ENCODE measurements at places on chromosomes 4 and X. TPM values are rescaled to one million over a fixed set of nuclear protein-coding genes. Genes with fewer than 3 reads are reported as not detected.

The GABRB1 gene
- total RNA-seq = not detected

The XAGE1A gene
- total RNA-seq = not detected

- H3K36me3 ChIP-seq = no peaks in the 10 kb centered on the region
- no peak for DNase-seq
- no peaks in the 10 kb centered on the region for H3K4me1 ChIP-seq
- no peak overlapping the region for H3K27ac ChIP-seq
- H3K27me3 ChIP-seq = no peaks in the 10 kb centered on the region
Observed at GRCh38 chr4:185002784-185003183, 15.5 kb upstream of the HELT start.

GRCh38 chr4:184104419-184105101 is 113.1 kb downstream of the ENPP6 start:
- no peak overlapping the region for H3K4me3 ChIP-seq
- H3K27ac ChIP-seq = no peak overlapping the region
- H3K4me1 ChIP-seq = no peaks in the 10 kb centered on the region
- no peaks in the 10 kb centered on the region for H3K36me3 ChIP-seq

DNA sequence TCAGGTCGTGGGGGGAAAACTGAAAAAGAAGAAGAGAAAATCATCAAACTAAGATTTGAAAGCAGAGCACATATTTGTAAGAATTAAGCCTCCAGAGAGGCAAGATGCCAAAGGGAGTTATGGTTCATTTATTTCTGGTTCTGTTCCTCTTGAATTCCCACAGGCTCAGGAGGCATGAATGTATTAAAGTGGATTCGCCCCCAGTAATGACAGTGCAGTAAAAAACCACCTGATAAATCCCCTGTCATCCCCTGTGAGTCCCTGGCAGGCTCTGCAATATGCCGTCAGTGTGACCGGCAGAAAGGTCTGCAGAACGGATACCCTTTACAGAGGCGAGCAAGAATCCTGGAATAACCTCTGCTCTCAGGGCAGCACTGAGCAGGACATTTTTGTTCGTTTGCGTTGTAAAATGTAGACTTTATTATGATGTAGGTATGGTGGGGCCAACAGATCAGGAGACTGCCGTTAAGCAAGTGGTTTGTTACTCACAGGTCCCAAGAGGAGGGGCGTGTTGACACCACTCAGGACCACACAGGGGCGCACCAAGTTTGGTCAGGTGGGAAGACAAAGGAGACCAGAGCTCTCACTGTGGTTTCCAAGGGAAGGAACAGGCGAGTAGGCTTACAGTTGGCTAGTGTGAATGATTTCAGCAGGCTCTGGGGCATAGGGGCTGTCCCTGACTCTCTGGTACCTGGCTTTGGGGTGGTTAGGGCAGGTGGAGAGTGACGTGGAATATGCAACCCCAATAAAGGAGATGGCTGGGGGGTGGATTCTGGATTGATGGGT is 75.3 kb downstream of the DHRSX start:
- H3K27me3 ChIP-seq = no peaks in the 10 kb centered on the region
- no peak overlapping the region for H3K27ac ChIP-seq
- H3K4me1 ChIP-seq = no peaks in the 10 kb centered on the region

DNA sequence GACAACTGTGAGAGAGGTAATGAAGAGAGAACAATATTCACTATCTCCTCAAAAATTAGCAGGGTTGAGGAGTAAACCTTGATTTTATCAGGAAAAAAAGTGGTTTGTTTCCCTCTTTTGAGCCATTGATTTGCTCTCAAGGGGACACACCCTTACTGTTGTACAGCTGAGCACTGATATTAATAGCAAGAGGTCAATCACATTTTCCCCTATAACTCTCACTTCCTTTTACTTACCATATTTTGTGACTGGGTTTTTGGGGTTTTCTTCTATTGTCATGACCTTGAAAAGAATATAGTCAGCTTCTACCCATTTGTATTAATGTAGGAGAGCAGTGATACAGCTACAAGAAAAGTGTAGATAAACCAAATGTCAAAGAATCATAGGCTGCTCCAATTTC is 70.2 kb upstream of the LONRF3 start:
- H3K4me1 ChIP-seq = no peaks in the 10 kb centered on the region
- no peak overlapping the region for H3K27ac ChIP-seq
- H3K27me3 ChIP-seq = no peaks in the 10 kb centered on the region
- no peak for DNase-seq
- no peaks in the 10 kb centered on the region for H3K36me3 ChIP-seq
- H3K4me3 ChIP-seq = no peak overlapping the region
